Stimulated activated CD4-positive, alpha-beta T cell treated with anti-CD3 and anti-CD28 coated beads, Interleukin-4, amount 100 ng/mL, for 24 hours (primary cell): ENCODE measurements at places on chromosomes 5 and 9.

- DNase-seq = no peak
Measured at GRCh38 chr5:168329302-168329701, 37.9 kb downstream of the WWC1 start.

- DNase-seq = no peak
Measured at GRCh38 chr9:93577078-93577974, 942 bp downstream of the PHF2 start.

- DNase-seq = no peak
Measured at GRCh38 chr5:168590666-168591065, 11.5 kb upstream of the PANK3 start.

DNA sequence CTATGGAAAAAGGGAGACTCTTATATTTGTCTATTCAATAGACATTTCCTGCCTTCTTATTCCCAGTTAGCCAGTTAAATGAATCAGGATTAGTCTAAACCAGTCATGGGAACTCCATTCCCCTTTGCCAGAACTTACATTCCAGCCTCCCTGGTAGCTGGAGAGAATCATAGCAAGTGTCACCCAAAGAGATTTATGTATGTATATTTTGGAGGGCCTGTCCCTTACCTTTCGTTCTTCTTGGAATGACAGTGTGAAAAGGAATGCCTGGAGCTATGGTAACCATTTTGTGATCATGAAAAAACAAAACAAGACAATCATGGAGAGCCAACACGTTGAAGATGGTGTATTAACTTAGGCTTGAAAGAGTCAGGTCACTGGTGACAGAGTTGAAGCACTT, 627.7 kb downstream of the CCDC171 start:
- no peak for DNase-seq

- DNase-seq = peak; percentile 68
Measured at GRCh38 chr9:128072144-128073021, 4.4 kb downstream of the SLC25A25 start.

- peak; percentile 69 for DNase-seq
Measured at GRCh38 chr9:120891245-120891883, 14.4 kb upstream of the PHF19 start.

- DNase-seq = no peak
Measured at GRCh38 chr9:91972076-91972626, 22.1 kb upstream of the ROR2 start.

GRCh38 chr9:93899609-93900435, 55.3 kb downstream of the BARX1 start:
- no peak for DNase-seq

GRCh38 chr5:2353871-2354440, 397.5 kb downstream of the IRX2 start:
- no peak for DNase-seq

DNA sequence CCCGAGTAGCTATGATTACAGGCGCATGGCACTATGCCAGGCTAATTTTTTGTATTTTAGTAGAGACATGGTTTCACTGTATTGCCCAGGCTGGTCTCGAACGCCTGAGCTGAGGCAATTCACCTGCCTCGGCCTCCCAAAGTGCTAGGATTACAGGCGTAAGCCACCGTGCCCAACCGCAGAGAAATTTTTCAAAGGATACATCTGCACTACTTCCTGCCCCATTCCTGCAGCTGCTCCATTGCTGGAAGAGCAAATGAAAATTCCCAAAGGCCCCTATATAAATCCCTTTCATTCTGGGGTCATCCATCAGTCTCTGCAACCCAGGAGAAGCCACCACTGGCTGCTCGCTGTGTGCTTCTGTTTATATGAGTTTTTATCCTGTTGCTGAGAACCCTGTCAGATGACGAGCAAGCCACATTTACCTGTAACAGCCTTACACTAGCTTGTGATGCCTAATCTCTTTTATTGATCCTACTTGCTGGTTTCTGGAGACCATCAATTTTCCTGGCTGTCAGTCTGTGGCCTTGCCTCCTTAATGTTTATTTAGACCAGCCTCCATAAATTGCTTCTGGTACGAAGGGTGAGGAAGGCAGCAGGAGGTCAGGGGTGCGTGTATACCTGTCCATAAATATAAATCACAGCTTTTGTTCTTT, 925.3 kb downstream of the TLE4 start:
- no peak for DNase-seq

- DNase-seq = no peak
Measured at GRCh38 chr5:133730866-133731265, 118.5 kb upstream of the FSTL4 start.

DNA sequence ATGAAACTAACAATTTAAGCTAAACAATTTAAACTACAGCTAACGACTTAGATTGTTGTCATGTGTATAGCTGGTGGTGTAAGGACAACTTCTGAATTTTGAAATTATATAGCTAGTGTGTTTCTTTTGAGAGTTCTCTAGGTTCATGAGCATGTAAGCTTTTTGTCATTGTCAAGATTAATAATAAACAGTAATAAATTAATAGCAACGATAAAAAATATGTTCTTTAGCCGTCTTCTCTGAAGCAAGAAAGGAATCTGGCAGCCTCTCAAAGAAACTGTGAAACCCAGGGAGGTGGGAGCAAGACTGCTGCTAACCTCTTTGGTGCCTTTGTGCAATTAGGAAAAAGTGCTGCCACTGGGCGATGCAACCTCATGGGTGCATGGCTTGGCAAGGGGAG, 59.4 kb downstream of the SREK1 start:
- DNase-seq = no peak

DNA sequence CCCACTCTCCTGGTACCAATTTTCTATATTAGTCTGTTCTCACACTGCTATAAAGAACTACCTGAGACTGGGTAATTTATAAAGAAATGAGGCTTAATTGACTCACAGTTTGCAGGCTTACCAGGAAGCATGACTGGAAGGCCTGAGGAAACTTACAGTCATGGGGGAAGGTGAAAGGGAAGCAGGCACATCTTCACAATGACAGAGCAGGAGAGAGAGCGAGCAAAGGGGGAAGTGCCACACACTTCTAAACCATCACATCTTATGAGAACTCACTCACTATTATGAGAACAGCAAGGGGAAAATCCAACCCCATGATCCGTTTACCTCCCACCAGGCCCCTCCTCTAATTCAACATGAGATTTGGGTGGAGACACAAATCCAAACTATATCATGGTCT, 72.2 kb downstream of the ATG10 start:
- no peak for DNase-seq

DNA sequence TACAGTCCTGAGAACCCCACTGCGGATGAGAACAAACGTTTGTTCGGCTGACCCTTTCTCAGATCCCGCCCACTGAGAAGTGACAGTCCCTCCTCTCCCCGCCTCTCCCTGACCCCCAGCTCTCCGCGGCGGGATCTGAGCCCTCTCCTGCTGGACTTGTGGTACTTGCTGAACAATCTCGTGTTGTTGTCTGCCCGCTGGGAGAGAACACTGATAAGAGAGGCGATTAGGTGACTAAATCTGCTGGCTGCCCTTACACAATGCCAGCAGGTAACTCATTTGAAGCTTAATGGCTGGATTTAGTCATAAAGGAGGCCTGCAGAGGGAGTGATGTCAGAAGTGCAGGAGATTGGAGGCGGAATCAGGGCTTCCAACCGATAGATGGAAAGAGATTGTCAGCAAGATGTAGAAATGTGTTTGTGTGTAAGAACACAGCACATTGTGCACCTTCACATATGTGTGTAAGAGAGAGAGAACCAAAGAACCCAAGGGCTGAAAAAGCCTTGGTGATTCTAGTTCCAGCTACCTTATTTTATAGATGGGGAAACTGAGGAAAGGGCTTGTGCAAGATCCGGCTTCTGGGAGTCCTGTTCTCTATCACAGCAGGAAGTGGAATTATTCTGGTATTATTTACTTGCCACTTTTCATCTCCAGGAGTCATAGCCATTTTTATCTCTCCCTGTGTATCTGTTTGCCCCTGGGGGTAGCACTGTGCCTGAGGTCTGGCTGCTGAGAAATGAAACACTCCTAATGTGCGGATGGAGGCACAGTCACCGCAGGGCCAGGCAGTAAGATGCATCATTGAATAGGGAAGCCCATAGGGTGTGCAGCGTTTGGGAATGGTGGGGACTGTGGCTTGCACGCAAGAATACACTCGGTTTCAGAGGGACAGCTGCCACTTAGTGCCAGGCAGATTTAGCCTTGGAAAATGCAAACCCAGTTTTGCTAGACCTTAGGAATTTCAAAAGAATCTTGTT, 203.7 kb upstream of the MSX2 start:
- DNase-seq = no peak

- no peak for DNase-seq
Measured at GRCh38 chr9:136950656-136951276, 1.3 kb upstream of the LCN12 start.

DNA sequence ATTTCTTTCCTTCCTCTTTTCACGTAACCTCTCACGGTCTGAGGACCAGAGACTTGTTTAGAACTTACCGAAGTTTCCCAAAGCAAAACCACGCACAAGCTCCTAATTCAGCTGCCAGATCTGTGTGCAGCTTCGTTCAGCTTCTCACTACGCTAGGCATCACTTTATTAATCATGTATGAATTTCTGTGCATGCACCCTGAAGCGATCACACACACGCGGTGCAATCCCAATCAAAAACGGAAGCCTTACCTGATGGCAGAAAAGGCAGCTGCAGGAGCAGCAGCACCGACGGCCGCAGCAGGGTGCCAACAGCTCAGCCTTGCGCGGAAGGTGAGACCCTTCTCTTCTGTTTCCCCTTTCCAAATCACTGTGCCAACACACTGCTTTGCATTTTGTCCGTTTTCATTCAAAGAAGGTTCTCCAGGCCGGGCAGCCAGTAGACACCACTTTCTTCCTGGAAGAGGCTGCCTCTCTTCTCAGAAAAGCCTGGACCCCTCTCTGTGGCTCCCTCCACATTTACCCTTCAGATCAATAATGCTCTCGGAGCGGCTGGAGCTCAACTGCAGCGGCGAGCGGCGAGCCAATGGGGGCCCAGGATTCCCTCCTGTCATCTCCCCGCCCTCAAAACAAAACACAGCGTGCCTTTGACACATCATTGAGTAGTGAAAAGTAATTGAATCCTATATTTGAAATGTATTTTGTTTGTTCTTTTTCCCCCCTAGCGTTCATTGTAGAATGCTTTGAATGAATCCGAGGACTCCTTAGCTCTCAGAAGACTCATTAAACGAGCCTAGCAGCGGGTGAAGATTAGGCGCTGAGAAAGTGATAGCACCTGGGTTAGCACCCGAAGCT, at the start of gene CDH12:
TSS of gene CDH12 (minus strand) at position 538 of the 854 bp plus-strand sequence.
- no peak for DNase-seq

- peak; percentile 52 for DNase-seq
Measured at GRCh38 chr5:100430268-100431195, 104.6 kb upstream of the FAM174A start.

- DNase-seq = peak; percentile 34
Measured at GRCh38 chr9:119556129-119556875, 187.1 kb upstream of the BRINP1 start.

DNA sequence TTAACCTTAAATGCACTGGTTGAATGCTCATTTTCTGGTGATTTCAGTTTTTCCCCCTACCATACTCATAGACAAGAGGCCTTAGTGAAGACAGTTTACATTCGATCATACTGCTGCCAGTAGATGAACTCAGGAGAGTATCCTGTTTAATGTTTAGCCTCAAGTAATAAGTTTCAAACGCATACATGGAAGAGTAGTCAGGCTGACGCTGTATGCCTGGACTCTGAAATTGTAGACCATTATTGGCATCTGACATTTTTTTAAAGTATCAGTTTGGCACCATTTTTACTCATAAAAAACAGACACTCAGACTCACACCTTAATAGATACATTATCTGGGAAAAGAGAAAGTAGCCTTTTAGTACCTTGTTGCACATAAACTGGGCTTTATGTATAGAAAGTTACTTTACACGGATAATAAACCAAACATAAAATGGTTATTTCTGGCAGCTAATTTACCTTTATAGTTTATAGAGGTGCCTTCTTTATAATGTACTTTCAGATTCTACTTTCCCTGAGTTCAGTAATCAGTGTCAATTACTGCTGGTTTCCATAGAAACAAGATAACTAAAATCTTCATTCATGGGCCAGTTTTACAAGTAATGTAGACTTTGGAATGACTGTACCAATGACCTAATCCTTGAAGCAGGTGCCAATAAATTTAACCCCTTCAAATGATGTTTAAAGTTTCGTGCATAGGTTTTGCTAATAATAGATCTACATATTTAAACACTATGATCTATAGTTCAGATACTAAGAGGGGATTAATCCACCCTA, 183.8 kb upstream of the ITGA1 start:
- no peak for DNase-seq

GRCh38 chr5:134864707-134865106, 9.5 kb upstream of the TXNDC15 start:
- no peak for DNase-seq

DNA sequence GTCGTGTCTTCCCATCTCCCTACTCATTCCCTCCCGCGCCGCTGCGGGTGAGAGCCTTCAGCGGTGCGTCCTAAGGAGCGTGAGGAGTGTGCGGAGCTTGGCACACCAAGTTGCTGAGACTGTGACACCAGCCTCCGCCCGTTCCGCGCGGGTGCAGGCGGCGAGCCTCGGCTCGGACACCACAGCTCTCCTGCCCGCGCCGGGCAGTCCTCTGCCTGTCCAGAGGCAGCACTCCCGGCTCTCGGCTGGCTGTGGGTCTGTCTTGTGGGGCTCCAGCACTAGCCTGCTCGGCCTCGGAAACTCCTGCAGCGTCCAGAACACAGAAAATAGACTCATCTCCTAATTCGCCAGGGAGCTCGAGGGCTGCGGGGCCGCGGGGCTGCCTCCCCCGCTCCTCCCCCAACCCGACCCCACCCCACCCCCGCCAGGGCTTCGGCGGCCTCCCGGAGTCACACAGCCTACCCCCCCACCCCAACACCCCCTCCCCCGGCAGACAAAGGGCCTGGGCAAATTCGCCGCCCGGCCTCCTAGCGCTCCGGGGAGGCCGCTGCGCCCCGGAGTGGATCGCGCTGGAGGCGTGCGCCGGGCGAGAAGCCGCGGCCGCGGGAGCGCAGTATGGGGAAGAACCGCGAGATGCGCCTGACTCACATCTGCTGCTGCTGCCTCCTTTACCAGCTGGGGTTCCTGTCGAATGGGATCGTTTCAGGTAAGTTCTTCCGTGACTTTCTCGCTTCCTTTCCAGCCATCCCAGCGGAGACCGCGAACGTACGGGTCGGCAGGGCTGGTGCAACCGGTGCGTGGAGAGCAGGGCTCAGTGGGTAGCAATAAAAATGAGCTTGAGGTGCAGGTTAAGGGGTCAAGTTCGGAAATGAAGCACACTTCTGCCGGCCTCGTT, at the start of gene ADAMTS19:
TSS of gene ADAMTS19 (plus strand) at position 522 of the 895 bp plus-strand sequence. CDS start at position 616, 94 bp downstream.
- no peak for DNase-seq

DNA sequence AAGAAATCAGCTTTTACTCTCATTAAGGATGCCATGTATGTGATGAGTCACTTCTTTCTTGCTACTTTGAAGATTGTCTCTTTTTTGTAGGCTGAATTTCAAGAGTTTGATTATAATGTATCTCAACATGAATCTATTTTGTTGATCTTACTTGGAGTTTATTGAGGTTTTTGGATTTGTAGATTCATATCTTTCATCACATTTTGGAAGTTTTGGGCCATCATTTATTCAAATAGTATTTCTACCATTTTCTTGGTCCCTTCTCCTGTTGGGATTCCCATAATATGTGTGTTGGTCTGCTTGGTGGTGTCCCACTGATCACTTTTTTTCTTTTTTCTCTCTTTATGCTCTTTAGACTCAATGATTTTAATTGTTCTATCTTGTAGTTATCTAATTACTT, 116.3 kb downstream of the CNTLN start:
- no peak for DNase-seq

GRCh38 chr5:89293810-89294209, 410.8 kb upstream of the MEF2C start:
- no peak for DNase-seq
